ENCODE measurements at places on chromosomes 11 and 22. TPM values are rescaled to one million over a fixed set of nuclear protein-coding genes. Genes with fewer than 3 reads are reported as not detected.

- H3K4me1 ChIP-seq, result peaks cover 54% of the 10 kb centered on the region
- peaks cover 40% of the 10 kb centered on the region for H3K27me3 ChIP-seq
- DNase-seq, result no peak
- no peak overlapping the region for H3K4me3 ChIP-seq
Measured at GRCh38 chr11:2777871-2778629, 78.3 kb upstream of the KCNQ1OT1 start.

DNA sequence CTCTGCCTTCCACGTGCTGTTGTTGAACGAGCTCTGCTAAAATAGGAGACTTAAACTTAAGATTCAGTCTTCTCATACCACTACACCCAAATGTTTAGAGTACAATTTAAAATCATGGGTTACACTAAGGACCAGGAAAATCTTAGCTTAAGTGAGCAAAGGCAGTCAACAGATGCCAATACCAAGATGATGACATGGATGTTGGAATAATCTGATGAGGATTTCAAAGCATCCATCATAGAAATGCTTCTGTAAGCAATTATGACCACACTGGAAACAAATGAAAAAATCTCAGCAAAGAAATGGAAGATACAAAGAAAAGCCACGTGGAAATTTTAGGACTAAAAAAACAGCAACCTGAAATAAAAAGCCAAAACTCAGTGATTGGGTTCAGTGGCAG lies 109.8 kb downstream of the ATXN10 start:
- no peak overlapping the region for H3K4me3 ChIP-seq
- no peaks in the 10 kb centered on the region for H3K27me3 ChIP-seq
- H3K27ac ChIP-seq, result no peak overlapping the region
- DNase-seq, result no peak
- no peaks in the 10 kb centered on the region for H3K4me1 ChIP-seq

The GAL gene
- total RNA-seq, result 0.42 TPM

The PRR33 gene
- total RNA-seq, result not detected

- no peak for DNase-seq
- no peaks in the 10 kb centered on the region for H3K27me3 ChIP-seq
- H3K36me3 ChIP-seq, result no peaks in the 10 kb centered on the region
- no peak overlapping the region for H3K27ac ChIP-seq
- no peaks in the 10 kb centered on the region for H3K4me1 ChIP-seq
Measured at GRCh38 chr22:47298017-47298785, 535.8 kb downstream of the TBC1D22A start.

GRCh38 chr11:5304046-5304445 lies 2.3 kb upstream of the OR51B4 start:
- DNase-seq, result no peak
- no peak overlapping the region for H3K4me3 ChIP-seq
- H3K4me1 ChIP-seq, result no peaks in the 10 kb centered on the region
- H3K36me3 ChIP-seq, result no peaks in the 10 kb centered on the region
- no peak overlapping the region for H3K27ac ChIP-seq
